ENCODE measurements at places on chromosomes 7 and 10.
A peak's percentile ranks its signal among the peaks of the same experiment; 100 is the strongest.

- DNase-seq, result no peak
These were observed 69.5 kb upstream of the PODXL start for GRCh38 chr7:131625817-131626372.

DNA sequence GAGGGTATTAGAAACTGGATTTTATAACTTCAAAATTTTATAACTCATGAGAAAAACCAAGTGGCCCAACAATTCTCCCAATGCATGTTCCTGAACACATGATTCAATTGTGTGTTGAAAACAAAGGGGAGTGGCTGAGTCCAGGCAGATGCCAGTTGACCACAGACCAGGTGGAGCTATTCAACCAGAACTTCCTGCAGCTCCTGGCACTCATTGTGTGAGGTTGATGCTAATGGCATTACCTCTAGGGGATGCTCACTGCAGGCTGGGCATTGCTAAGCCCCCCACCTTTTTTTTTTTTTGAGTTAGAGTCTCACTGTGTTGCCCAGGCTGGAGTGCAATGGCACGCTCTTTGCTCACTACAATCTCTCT, 20.3 kb downstream of the MYOF start:
- DNase-seq, result no peak

GRCh38 chr7:88629559-88629958, 129.9 kb upstream of the ZNF804B start:
- DNase-seq, result no peak

DNA sequence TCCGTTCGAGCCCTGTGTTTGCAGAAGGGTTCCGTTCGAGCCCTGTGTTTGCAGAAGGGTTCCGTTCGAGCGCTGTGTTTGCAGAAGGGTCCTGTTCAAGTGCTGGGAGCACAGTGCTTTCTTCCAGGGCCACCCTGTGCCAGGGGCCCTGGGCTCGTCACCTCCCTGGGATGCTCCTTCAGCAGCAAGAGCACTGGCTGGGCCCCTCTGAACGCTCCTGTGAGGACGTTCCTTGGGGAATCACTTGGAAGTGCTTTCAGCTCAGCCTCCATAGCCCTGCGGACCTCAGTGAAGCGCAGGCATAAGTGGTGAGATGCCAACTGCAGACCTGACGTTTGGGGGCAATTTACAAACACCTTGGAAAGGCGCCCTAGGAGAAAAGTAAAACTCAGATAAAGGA, 103.6 kb downstream of the DYNC2I1 start:
- DNase-seq, result no peak

- no peak for DNase-seq
These were observed 64.2 kb downstream of the HIPK2 start for GRCh38 chr7:139713526-139714162.

GRCh38 chr7:774161-775109, 47.4 kb upstream of the PRKAR1B start:
- peak; percentile 53 for DNase-seq

DNA sequence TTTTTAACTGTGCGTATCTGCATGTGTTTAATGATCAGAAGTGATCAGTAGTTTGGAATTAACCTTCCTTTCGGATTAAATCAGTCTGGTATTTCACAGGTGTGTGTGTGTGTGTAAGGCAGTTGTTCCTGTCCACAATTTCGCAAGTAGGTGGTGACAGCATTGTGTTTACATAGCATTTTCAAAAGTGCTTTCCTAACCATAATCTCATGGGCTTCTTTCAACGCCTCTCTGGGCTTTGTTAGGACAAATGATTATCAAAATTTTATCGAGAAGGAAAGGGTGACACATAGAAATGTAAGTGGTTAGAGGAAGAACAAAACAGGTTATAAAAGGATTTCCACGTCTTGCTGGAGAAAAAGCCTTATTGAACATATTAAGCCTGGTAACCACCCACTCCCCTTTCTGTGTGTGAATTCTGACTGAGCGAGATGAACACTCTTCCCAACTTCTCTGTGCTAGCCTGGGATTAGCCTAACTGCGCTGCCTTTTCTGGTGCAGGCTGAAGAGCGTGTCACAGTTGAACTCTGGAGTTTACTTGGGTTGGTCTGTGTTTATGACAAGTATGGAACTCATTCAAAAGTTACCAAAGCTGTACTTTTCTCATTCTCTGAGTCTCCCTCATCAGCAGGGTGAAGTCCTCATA, 292.3 kb upstream of the PITRM1 start:
- no peak for DNase-seq

- no peak for DNase-seq
These were observed 73.7 kb downstream of the ABLIM1 start for GRCh38 chr10:114584419-114584818.

- DNase-seq, result no peak
These were observed 129.8 kb downstream of the SEC23IP start for GRCh38 chr10:120022357-120022756.

GRCh38 chr10:128979405-128979804, 487.6 kb upstream of the MGMT start:
- DNase-seq, result no peak

GRCh38 chr7:26180792-26181198, 19.8 kb downstream of the HNRNPA2B1 start:
- no peak for DNase-seq

DNA sequence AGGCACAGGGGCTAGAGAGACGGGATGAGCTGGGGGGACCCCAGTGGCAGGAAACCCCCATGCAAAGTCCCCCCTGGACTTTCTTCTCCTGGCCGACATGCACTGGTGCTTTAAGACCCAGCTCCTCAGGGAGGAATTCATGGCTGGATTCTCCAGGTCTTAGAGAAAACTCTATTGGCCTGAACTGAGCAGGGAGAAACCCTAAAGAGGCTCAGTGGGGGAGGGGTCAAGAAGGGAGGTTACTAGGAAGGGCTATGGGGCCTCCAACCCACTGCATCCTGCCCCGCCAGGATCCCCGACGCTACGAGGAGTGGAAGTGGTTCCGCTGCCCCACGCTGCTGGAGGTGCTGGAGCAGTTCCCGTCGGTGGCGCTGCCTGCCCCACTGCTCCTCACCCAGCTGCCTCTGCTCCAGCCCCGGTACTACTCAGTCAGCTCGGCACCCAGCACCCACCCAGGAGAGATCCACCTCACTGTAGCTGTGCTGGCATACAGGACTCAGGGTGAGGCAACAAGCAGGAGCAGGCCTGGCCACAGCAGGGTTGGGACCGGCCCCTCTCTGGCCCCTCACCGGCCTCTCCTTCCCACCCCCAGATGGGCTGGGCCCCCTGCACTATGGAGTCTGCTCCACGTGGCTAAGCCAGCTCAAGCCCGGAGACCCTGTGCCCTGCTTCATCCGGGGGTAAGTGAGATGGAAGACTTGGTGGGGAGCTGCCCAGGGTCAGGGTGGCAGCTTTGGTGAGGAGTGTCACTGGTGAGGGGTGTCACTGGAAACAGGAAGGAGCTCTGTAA, 13.8 kb downstream of the ATG9B start:
- DNase-seq, result no peak

DNA sequence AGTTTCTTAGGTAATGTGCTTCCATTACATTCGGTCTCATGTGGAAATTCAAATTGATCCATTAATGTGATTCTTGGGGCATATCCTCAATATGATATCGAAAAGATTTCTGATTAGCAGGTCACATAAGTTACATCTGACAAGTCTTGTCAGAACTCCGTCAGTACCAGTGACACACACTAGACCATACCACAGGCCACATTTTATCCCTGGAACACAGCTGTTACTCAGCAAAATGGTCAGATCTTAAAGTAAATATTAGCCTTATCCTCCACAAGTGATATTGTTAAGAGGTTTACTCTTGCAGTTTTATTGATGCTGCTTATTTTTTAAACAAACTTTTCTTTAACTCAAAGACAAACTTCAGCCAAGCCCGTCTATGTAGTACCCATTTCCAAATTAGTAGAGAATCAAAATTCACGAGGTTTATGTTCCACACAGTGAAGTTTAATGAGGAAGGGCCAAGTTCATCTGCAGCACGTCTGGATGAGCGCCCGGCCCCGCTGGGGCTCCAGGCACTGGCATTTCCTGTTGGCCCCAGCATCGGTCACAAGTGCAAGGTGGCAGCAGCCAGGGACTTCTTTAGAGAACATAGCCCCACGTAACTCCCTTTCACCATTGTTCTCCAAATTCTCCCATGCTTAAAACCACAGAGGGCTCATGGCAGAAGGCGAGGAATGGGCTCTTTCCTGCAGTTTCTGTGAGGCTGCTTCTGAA, 132.2 kb downstream of the VIPR2 start:
- DNase-seq, result no peak

DNA sequence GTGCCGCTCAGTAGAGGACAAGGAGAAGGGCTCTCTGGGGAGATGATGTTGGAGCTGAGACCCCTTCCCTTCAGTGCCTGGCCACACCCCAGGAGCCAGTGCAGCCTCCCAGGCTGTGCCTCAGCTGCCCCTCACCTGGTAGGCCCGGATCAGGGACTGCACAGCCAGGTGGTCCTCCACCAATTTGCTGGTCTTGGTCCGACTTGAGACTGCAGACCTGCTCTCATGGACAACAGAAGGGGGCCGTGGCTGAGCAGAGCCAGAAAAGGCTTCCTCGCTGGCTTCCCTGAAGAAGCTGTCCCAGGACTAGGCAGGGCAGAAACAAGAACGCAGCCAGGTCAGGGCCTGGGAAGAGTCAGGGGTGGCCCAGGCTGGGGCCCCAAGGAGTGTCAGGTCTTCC, 5.5 kb downstream of the OGDHL start:
- DNase-seq, result no peak

GRCh38 chr7:74288034-74288881, 949 bp upstream of the CLIP2 start:
- DNase-seq, result no peak

DNA sequence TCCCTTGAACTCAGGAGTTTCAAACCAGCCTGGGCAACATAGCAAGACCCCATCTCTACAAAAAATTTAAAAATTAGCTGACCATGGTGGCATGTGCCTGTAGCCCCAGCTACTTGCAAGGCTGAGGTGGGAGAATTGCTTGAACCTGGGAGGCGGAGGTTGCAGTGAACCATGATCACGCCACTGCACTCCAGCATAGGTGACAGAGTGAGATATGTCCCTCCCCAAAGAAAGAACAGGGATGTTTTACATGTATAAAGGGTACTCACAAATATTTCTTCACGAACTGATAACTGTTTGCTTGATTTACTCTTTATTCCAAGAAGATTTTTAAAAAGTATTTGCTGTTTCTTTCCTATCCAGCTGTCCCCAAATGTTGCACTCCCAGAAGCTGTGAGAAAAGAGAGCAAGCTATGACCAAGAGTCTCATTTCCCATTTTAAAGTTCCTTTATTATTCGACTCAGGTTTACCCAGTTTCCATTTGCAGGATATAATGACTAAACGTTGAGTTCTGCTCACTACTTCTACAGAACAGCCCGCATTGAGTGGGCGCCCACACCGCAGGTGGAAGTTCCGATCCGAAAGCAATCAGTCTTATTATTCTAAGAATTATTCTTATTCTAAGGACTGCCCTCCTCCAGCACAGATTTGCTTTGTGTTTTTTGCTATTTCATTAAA, 90.7 kb downstream of the APBB1IP start:
- no peak for DNase-seq

- DNase-seq, result no peak
These were observed 1173.3 kb downstream of the GATA3 start for GRCh38 chr10:9227679-9228365.

- DNase-seq, result no peak
These were observed 19.5 kb upstream of the RHEB start for GRCh38 chr7:151539088-151539671.

GRCh38 chr7:5692112-5692844, 89.2 kb downstream of the RNF216 start:
- no peak for DNase-seq

- DNase-seq, result no peak
These were observed 5.5 kb downstream of the ADCK2 start for GRCh38 chr7:140678081-140678815.

DNA sequence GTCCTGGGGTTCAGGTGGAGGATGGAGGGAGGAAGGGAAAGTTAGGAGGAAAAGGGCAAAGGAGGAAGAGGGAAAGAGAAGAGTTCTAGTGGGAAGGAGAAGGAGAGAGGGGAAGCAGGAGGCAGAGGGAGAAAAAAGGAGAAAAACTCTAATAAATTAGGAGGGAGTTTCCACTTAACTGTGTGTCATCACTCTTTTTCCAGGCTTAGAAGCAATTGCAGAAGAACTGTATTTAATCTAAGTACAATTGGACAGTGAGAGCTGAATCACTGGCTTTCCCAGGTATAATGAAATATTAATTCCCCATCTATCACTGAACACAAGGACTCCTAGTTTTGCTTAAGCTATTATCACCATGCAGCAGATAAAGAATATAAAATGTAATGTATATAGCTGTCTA, 76.8 kb downstream of the CREB3L2 start:
- no peak for DNase-seq

DNA sequence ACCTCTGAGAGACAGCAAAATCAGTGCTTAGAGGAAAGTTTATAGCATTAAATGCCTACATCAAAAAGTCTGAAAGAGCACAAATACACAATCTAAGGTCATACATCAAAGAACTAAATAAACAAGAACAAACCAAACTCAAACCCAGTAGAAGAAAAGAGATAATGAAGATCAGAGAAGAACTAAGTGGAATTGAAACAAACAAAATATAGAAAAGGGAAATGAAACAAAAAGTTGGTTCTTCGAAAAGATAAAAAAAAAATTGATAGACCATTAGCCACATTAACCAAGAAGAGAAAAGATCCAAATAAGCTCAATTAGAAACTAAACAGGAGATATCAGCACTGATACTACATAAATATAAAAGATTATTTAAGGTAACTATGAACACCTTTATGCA, 280.0 kb upstream of the NRG3 start:
- no peak for DNase-seq

DNA sequence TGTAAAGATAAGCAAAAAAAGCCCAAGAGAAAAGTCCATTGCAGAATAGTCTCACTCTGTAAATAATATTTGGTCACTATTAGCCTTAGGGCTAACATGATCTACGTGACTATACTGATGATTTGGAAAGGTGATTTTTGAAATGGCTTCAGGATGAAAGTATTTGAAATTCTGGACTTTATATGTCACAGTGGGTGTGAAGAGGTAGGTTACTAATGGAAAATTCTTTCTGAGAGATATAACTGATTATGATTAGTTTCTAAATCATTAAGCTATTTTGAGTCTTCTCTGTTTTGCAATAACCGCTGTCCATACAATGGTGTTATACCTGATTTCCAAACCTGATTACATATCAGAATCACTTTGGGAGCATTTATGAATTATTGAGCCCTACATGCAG, 20.1 kb upstream of the HBP1 start:
- DNase-seq, result no peak

Measured in stimulated activated CD4-positive, alpha-beta T cell treated with anti-CD3 and anti-CD28 coated beads, Interleukin-1b, Interleukin-23, amount 100 ng/mL, for 24 hours (primary cell).